Astrocyte of the spinal cord (primary cell): ENCODE measurements at places on chromosomes 5 and 9.
A peak's percentile ranks its signal among the peaks of the same experiment; 100 is the strongest.

DNA sequence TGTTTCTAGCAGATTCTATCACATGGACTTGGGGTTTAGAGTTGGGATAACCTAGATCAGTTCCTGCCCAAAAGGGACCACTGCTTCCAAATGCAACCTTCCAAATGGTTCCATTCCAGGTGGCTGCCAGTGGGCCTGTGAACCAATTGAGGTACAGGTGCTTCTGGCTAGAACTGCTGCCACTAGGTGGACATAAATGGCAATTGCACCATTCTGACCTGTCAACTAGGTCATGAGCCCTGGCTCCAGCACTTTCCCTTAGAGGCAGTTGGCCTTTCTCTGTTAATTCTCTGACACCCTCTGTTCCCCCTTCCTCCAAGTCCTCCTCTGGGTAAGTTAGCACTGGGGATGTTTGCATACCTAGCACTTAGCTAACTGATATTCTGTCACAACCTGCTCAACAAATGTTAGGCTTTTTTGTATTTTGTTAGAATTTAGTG, 16.6 kb upstream of the HEMGN start:
- DNase-seq, result peak; percentile 9

DNA sequence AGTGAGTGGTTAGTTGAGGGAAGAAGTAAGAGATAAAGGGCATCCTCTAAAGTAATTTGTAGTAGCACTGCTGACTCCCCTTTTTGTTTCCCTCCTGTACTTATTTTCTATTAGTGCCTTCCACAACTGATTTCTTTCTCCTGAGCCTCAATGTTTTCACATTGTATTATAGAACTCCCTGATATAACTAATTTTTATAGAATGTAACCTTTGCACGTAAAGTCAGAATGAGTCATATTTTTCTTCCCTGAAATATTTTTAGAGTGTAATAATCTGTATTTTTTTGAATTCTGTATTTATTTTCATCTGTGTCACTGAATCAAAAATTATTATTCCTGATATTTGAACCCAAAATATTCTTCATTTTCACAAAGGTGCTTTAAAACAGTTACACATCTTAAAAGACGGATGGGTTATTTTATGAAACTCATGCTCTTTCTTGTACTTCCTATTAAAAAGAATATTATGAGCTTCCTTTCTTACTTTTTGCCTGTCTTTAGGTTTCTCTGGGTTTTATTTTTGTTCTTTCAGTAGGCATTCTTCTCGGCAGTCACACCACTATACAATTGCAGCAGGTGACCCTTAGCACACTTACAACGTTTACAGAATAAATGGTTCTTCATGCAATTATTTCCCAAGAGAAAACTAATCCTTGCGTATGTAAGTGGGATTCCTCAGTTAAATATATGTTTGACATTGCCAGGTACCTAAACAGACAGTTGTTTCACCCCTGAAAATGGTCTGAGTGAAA, 30.5 kb upstream of the DMRTA1 start:
- no peak for DNase-seq

- DNase-seq, result no peak
These were observed 30.0 kb upstream of the PCSK1 start for GRCh38 chr5:96463091-96463490.

GRCh38 chr9:115193777-115194176, 75.8 kb upstream of the TNC start:
- no peak for DNase-seq

DNA sequence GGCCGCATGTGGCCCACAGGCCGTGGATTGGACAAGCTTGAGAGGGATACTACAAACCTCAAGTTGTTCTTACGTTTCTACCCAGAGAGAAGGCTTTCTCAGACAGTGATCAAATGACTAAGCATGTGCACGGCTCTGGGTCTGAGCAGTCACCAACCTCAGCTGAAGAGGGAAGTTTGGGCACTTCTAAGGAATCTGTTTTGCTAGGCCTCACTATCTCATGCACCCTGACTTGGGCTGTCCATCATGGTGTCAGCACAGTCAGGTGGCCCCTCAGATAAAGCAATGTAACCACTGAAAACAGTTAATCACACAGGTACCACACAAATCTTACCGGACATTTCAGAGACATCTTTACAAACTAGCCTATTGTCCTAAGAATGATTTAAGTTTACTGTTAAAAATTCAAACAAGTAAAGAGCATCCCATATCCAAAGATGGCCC, 24.6 kb downstream of the CSF2 start:
- no peak for DNase-seq

DNA sequence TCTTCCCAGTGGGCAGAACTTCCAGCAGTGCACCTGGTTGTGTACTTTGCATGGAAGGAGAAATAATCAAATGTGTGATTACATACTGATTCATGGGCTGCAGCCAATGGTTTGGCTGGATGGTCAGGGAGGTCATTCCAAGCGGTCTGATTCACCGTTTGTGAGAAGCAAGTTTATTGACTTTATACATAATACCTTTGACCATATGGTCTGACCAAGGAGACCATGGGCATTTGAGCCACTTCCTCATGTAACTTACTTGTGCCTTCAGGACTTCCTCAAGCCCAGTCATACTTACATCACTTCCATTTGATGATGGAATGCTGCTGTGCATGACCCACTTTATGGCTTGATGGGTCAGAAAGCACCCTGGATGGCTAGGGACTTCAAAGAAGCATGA, 41.1 kb downstream of the DAP start:
- DNase-seq, result peak; percentile 92

GRCh38 chr9:26229324-26230054, 551.2 kb upstream of the TUSC1 start:
- no peak for DNase-seq

DNA sequence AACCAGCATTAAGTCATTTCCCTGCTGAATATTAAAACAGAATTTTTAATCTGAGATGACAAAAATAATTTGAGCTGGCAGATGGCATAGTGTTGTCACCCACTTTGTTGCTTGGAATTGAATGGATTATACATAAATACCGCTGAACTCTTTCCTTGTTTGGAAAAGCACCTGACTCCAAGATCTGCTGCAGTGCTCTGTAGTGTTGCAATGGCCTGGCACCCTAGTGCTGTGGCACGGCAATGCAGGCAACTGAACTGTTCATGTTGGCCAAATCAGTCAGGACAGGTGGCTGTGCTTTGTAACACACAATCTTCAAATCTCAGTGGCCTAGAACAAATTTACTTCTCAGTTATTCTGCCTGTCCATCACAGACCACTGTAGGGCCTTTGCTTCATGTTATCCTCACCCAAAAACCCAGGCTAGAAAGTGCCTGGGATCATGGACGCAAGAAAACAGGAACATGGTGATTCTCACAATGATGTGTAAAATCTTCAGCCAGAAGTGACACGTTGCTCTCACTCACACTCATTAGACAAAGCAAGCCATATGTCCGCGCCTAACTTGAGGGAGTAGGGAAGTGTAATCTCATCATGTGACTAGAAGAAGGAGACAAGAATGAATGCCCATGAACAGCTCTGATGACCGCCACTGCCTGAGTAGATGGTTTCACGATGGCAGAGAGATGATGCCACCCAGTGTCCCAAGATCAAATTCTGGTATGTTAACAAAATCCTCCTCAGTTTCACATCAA, 191.9 kb upstream of the PUM3 start:
- DNase-seq, result no peak

DNA sequence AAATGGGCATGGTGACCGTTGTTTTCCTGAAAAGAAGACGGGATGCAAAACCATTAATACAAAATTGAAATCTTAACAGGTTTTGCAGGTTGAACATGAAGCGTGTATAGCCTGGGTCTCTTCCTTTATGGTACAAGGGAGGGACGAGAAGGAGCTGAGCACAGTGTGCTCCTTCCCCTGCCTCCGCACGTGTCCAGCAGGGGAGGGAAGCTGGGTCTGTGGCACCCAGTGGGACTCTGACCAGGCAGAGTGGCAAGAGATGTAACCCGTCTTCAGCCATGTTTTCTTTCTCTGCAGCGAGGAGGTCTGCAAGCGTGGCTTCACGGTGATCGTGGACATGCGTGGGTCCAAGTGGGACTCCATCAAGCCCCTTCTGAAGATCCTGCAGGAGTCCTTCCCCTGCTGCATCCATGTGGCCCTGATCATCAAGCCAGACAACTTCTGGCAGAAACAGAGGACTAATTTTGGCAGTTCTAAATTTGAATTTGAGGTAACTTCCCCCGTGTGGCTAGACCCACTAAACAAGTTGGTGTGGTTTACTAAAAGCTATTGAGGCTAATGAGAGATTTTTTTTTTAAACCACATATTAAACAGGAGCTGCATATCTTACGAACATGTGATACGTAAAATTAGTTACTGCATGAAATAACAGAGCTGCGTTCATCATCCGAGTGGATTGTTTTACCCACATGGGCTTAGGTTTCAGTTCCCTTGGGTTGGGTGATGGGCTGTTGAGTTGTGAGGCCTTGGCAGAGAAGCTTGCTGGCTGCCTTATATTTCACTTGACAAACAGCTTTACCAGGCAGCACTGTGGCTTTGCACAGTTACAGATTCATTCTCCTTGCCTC, 143.7 kb downstream of the TRIO start:
- no peak for DNase-seq

DNA sequence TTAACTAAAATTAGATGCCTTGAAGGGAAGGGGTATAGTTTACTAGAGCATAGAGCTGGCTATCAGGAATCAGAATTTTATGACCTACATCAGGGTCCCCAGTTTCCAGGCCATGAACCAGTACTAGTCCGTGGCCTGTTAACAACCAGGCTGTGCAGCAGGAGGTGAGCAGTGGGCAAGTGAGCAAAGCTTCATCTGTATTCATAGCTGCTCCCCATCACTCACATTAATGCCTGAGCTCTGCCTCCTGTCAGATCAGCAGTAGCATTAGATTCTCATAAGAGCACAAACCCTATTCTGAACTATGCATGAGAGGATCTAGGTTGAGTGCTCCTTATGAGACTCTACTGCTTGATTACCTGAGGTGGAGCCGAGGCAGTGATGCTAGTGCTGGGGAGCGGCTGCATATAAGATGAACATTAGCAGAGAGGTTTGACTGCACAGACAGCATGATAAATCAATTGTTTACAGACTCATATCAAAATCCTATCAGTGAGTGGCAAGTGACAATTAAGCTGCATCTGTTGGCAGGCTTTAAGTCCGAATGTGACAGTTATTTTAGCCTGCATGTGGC, 44.6 kb downstream of the TAF11L14 start:
- DNase-seq, result no peak

GRCh38 chr9:113573046-113573958, 109.8 kb downstream of the RGS3 start:
- no peak for DNase-seq

DNA sequence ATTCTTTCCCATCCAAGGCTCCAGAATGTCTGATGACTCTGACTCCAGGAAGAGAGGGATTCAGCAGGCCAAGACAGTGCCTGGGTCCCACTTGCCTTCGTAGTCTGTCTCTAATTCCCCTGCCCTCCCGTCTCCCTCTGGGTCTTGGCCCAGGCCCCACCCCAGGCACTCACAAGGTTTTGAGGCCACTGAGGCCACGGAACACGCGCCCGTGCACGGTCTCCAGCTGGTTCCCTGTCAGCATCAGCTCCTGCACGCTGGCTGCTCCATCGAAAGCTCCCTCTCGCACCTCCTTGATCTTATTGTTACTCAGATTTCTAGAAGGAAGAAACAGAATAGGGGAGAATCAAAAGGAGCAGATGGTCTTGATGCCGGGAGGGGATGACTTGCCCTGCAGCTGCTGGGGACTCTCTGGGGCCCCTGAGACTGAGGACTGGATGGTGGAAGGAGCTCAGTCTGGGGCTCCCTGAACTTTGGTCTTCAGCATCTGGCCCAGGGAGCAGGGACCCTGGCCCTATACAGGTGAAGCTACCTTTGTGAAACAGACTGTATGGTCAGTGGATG, 174.6 kb upstream of the PANK3 start:
- no peak for DNase-seq

DNA sequence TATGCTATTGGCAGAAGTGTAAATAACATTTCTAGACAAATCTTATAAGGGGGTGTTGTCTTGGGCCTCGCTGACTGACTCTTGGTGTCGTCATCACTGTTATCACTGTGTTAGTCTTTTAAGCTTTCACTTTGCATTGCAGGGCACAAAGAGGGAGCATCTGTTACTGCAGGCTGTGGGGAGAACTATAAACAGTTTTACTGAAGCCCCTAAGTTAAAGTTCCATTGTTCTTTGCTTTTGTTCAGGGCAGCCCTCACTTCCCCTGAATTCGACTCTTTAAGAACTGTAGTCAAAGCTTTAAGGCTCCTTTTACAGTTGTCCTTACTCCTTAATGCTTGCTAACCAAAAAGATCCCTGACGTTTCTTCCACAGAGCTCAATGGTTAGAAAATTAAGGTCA, 605.0 kb downstream of the RAB3C start:
- DNase-seq, result peak; percentile 50

- DNase-seq, result no peak
These were observed 22.7 kb upstream of the SVEP1 start for GRCh38 chr9:110602281-110602680.

DNA sequence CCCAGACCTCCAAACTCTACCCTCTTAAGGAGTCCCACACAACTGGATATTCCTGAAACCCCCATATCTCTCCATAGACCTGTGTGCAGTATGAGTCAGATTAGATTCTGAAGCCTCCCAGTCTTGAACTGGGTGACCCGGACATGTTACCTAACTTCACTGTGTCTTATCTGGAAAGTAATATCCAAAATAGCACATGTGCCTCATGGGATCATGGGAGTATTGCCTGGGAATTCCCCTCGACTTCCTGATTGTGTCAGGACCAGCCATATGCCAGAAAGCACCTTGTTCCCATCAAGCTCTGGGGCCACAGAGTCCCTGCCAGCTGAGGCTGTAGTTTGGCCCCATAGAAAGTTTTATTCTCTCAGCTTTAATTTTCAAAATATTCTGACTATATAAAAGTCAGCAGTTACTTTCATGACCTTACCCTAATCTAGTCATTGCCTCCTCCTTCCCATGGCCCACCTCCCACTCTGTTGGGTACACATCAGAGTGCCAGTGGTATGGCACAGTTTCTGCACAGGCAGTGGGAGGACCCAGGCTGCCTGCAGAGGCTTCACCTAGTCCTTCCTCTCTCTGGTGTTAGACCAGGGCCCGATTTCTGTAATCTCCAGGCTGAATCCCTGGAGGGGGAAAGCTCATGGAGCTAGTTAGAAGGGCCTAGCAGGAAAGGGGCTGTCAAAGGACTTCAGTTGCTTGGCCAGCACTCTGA, 19.5 kb upstream of the B4GALT1 start:
- no peak for DNase-seq

GRCh38 chr5:117461403-117461802, 886.8 kb upstream of the SEMA6A start:
- no peak for DNase-seq
